ENCODE measurements at places on chromosomes 12 and 14.

DNA sequence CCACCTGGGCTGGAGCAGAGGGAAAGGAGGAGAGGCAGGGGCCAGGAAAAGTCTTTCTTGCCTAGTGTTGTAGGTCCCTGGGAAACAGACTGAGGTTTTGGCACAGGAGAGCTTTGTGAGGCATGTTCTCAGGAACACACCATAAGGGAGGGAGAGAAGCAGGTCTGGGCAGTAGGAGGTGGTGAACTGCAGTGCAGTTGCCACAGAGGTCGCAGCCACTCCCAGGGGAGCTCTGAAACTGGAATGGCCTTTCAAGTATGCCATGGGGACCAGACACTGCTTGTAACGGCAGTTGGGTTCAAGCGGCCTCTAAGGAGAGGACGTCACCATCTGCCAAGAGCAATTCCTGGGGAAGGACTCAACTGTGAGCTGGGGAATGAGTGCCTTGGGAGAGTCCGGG lies 35.4 kb upstream of the NKX2-8 start:
- no peak for DNase-seq

DNA sequence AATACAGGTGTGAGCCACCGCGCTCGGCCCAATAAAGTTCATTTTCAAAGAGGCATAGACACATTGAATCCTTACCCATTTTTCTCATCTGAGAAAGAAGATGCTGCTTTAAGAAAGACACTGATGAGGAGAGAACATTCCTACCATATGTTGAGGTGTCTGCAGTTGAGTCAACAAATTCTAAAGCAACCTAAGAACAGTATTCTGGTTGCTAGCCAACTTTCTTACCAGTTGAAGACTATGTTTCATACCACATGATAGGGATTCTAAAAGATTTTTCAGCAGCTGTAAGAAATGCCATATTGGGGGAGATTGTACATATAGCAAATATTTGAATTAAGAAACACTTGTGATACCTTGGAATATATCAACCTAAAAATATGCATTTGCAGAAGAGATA lies 160.1 kb downstream of the SRGAP1 start:
- no peak for DNase-seq

DNA sequence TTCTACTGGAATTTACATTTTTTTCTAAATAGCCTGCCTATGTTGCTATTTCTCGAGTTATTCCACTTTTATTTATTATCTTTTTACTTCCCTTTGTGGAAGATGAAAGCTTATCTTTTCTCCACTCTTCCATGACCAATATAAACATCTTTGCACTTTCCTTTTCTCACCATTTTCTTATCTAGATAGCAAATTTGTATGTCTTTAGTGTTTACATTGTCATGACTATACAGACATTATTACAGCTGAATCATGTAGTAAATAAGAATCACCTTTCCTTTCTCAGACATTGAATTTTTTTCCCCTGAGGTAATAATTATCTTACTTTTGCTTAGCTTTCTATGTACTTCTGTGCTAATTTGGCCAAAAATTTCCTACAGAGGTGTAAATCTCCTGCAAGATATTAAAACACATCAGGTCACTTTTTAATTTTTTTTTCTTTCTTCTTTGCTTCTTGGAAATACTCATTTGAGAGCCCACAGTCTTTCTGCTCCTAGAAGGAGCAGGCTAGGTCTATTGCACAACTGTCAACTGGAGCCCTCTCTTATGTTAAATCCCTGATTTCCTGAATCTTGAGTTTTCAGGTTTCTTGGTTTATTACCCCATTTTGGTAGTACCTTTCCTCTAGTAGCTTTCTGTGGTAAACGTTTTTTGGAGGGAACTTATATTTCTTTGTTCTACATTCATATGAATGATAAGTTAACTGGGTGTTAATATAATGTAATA lies 109.0 kb upstream of the ATP2B1 start:
- no peak for DNase-seq

DNA sequence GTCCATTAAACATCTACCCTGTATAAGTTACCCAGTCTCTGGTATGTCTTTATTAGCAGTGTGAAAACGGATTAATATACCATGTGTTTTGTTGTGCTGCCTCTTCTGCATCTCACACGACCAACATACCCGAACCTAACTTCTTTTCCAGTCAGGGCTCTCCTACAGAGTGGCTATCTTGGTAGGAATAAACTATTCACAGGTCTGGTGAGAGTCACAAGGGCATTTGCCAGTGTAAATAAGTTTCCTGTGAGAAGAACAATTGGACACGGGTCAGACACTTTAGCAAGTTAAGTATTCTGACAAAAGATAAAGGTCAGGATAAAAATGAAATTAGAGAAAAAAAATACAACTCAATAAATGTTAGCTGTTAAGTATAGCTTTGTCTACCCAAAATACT lies 60.9 kb downstream of the MYF5 start:
- no peak for DNase-seq

DNA sequence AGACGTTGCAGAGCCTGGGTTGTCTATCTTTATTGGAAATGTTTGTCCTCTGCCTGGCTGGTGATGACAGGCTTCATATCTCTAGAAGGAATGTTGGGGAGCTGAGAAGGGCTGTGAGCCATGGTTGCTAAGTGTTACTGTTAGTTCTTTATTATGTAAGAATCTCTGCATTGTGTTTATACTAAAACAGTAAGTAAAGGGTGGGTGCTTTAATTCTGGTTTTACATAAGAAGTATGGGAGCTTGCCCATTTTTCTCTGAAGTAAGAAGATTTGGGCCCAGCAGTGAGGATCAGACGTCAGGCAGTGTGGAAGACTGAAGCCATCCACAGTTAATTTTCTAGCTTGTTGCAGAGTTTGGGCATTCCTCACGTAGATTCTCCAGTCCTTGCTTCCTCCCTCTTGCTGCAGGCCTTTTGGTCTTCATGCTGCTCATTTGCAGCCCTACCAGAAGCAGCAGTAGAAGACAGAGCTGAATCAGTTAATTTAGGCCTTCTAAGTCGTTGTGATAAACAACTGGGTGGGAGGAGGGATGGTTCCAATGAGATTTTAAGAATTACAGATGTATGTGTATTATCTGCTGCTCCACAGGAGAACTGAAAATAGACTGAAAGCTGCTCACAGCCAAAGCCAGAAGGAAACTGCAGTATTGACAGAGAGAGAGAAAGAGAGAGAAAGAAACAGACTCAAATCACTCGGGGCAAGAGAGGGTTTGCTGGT lies 21.4 kb downstream of the WNT5B start:
- no peak for DNase-seq

GRCh38 chr12:57716305-57716704 lies 22.2 kb downstream of the AGAP2 start:
- no peak for DNase-seq

- DNase-seq = no peak
Observed at GRCh38 chr14:26839481-26839880, 241.6 kb upstream of the NOVA1 start.

DNA sequence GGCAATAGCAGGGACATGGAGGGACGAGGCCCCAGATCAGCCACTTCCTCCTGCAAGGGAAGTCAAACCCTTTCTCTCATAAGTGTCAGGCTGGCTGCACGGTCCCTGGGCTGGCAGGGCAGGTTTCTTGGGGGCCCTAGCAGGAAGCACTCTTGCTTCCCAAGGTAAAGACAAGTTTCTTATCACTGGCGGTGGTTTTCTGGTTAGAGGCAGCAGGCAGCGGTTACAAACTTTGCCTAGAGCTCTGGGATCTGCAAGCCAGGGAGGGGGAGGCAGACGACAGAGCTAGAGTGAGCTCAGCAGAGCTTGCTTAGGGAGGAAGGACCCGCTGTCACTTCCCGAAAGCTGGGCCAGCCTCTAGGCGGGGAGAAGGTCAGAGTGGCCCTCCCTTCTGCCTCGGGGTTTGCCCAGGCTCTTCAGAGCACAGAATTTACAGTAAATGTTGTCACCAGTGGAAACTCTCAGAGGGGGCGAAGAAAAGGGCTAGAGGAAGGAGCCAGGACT lies 20.4 kb downstream of the BATF start:
- DNase-seq = peak; percentile 49

DNA sequence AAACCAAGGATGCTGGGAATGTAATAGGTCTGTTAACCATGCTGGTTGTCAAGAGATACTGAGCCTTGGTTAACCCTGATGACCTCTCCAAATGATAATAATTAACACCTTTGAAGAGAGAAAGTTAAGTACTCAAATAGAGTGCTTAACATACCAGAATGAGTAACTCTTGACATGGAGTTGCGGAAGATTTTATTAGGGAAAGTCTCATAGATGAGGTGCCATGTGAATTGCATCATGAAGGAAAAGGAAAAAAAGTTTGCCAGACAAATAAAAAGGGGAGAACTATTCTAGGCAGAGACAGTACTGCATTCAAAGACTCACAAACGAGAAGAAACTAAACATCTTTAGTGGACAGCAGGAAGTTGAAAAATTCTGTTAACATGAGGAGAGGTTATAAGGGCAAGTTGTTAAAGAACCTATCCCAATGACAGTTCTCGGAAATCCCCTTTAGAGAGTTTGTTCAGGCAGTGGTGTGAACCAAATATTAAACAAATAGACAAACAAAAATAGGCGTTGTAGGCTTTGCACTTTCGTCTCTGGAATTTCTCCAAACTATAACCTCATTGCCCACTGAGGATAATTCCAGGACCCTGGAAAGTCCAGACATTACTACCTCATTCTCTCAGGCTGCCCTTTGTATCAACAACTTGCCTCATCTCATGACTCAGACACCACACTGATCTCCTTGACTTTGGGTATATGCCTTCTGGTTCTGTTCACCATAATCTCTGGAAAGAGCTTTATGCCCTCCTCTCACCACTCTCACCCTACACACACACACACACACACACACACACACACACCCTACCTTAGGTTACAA lies 435.0 kb downstream of the GXYLT1 start:
- DNase-seq = no peak

- DNase-seq = no peak
Observed at GRCh38 chr12:104602406-104602805, 145.7 kb downstream of the CHST11 start.

- no peak for DNase-seq
Observed at GRCh38 chr12:13186302-13186701, 10.2 kb upstream of the EMP1 start.

DNA sequence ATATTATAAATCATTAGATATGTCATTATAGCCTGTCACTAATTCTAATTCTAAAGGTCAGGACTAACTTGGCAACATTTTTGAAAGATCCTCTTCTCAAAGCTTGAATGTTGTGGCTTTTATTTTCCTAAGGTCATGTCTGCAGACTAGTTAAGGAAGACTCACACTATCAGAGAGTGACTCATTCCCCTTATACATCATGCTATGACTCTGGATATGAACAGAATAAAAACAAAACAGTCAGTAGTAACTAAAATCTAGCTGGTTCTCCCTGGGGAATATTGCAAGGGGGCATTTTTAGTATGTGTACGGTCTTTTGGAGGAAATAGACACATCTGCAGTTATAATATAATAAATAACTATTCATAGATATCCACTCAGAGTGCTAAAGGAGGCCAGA lies 170.6 kb downstream of the SLC2A13 start:
- DNase-seq = no peak

- no peak for DNase-seq
Observed at GRCh38 chr14:50762931-50763300, 68.0 kb downstream of the NIN start.

GRCh38 chr12:123094349-123095077 lies 56.4 kb downstream of the PITPNM2 start:
- no peak for DNase-seq

- DNase-seq = no peak
Observed at GRCh38 chr12:18487509-18487908, 226.2 kb downstream of the PIK3C2G start.

DNA sequence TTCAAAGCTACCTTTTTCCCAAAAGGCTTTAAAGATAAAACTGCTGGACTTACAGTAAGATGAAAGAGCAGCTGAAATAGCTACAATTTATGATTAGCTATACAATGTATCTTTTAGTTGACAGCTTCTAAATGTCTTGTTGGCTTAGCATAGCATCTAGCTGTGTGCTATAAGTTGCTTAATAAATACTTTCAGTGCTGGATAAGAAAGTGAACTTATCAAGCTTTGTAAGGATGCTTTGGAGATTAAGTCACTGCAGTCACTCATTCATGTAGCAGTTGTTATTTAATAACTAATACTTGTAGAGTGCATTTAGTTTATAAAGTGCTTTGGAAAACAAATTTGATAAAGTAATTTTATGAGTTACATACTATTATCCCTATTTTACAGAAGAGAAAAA lies 14.6 kb downstream of the CFAP54 start:
- no peak for DNase-seq

GRCh38 chr12:94404854-94405253 lies 54.8 kb downstream of the CEP83 start:
- DNase-seq = no peak

DNA sequence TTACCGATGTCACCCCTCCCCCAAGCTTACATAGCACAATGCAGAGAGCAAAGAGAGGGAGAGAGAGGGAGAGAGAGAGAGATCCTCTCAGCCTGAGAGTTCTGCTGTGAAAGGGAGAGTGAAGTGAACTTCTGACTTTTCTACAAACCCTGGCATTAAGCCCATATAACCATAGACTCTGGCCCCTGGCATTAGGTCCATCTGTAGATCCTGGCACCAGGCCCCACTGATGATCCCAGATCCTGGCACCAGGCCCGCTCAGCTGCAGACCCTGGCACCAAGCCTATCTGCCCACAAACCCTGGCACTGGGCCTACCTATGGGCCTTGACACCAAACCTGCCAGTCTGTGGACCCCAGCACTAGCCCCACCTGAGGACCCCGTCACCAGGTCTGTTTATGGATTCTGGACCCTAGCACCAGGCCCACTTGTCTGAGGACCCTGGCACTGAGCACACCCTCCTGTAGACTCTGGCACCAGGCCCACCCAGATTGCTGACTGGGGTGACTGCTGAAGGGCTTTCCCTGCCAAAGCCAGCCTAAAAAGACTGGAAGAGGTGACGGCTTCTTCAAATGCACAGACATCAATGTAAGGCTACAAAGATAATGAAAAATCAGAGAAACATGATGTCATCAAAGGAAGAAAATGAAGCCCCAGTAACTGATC lies 14.5 kb upstream of the KRT83 start:
- DNase-seq = no peak

DNA sequence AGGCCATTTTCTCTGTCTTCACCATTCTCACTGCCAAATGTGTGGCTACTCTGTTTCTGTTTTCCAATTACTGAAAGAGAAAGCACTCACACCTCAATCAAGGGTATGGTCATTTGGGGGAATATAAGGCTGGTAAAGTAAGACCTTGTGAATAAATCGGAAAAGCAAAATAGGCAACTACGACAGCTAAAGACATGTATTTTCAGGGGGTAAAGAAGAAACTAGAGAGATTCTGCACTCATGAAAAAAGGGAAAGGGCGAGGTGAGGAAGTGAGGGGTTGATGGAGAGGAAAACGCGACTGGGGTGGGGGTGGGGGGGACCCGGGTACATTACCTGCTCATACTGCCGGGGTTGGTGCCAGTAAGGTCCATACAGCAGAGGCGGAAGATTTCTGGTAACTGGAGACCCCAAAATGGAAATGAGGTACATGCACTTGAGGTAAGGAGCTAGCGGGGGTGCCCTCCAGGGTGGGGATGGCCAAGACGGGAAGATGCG lies 19.3 kb downstream of the CHD8 start:
- DNase-seq = no peak

- DNase-seq = no peak
Observed at GRCh38 chr14:97328743-97329142, 531.6 kb downstream of the VRK1 start.

Data from stimulated activated CD8-positive, alpha-beta memory T cell treated with anti-CD3 and anti-CD28 coated beads, Interleukin-7, amount 100 ng/mL, for 24 hours (primary cell).